Activated CD4-positive, alpha-beta memory T cell treated with anti-CD3 and anti-CD28 coated beads, Interleukin-2, amount 10 ng/mL, durations not matched to agents 7 days and 5 days (primary cell): ENCODE measurements at places on chromosomes 13 and 19. TPM values are rescaled to one million over a fixed set of nuclear protein-coding genes. Genes with fewer than 3 reads are reported as not detected.

SLC10A2 gene
- total RNA-seq, result not detected

PABPC3 gene
- total RNA-seq, result 0.88 TPM

RETN gene
- not detected for total RNA-seq

GPR18 gene
- 10.4 TPM for total RNA-seq

SIGLEC12 gene
- 0.35 TPM for total RNA-seq

SLITRK1 gene
- total RNA-seq, result not detected

CLEC17A gene
- not detected for total RNA-seq

ZNF613 gene
- 8.1 TPM for total RNA-seq

IL12RB1 gene
- total RNA-seq, result 70.6 TPM

SYCN gene
- total RNA-seq, result not detected

SH2D3A gene
- 26.4 TPM for total RNA-seq
